ENCODE measurements at places on chromosomes 4 and X. TPM values are rescaled to one million over a fixed set of nuclear protein-coding genes. Genes with fewer than 3 reads are reported as not detected.

The CT47B1 gene
- not detected for total RNA-seq

DNA sequence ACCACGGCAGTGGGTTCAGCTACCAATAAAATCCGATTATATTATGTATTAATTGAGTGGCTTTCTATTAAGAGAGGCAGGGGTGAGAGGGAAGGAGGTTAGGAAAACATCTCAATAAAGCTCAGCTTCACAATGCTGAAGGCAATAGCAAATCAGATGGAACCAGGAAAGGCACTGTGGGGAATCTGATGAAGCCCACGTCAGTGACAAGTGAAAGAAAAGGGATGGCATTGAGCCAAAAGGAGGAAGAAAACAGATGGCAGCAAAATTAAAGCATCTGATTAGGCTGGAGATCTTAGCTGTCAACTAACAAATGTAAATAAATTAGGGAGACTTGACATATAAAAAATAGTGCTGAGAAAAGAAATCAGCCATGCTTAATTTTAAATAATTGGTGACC is 180.9 kb downstream of the RASL11B start:
- no peak for DNase-seq
- H3K27me3 ChIP-seq = no peaks in the 10 kb centered on the region
- H3K36me3 ChIP-seq = no peaks in the 10 kb centered on the region
- H3K4me1 ChIP-seq = no peaks in the 10 kb centered on the region
- H3K27ac ChIP-seq = no peak overlapping the region

GRCh38 chr4:109801099-109801789 is 555 bp downstream of the CFI start:
- H3K27ac ChIP-seq = peak overlapping the region; percentile 32
- no peaks in the 10 kb centered on the region for H3K36me3 ChIP-seq
- no peaks in the 10 kb centered on the region for H3K4me1 ChIP-seq
- peak overlapping the region; percentile 34 for H3K4me3 ChIP-seq
- H3K27me3 ChIP-seq = no peaks in the 10 kb centered on the region
- DNase-seq = no peak

- peak overlapping the region; percentile 89 for H3K27ac ChIP-seq
- DNase-seq = peak; percentile 74
- no peaks in the 10 kb centered on the region for H3K4me1 ChIP-seq
- H3K27me3 ChIP-seq = no peaks in the 10 kb centered on the region
- no peaks in the 10 kb centered on the region for H3K36me3 ChIP-seq
Observed at GRCh38 chr4:6750286-6751221, 32.0 kb upstream of the KIAA0232 start.

The CD38 gene
- 6.1 TPM for total RNA-seq

GRCh38 chr4:6806924-6807626 is 24.5 kb downstream of the KIAA0232 start:
- H3K36me3 ChIP-seq = no peaks in the 10 kb centered on the region
- H3K27ac ChIP-seq = peak overlapping the region; percentile 21
- H3K4me1 ChIP-seq = peaks cover 11% of the 10 kb centered on the region

DNA sequence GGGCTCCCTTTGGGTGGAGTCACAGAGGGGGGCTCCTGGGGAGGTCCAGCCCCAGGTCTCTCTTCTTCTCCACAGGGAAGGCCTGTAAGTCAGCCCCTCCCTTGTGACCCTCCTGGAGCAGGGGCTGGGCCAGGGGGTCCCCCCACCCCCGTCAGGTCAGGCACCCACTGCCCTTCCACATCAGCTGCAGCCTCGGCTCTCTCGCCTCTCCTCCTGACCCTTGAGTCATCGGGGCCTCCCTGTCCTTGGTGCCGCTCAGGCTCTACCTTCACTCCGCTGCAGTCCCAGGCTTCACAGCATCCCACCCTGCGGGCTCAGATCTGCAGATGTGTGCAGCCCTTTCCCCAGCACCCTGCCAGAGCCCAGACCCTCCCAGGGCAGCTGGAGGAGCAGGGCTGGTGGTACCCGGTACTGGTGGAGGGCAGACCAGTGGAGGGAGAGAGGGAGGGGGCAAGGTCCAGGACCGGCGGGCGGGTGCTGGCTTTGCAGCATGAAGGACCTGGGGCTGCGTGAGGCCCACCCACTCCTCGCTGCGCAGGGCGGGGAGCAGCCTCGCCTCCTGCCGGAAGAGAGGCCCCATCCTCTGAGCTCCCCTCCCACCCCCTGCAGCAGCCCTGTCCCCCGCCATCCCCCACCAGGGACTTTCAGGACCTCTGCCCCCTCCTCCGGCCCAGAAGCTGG is 117.1 kb downstream of the FAM53A start:
- H3K4me3 ChIP-seq = no peak overlapping the region
- no peak overlapping the region for H3K27ac ChIP-seq
- no peaks in the 10 kb centered on the region for H3K27me3 ChIP-seq
- DNase-seq = peak; percentile 14
- H3K4me1 ChIP-seq = no peaks in the 10 kb centered on the region

The ADAM29 gene
- not detected for total RNA-seq

The KLHL4 gene
- total RNA-seq = 0.43 TPM

GRCh38 chr4:86543560-86544309 is 50.4 kb upstream of the PTPN13 start:
- H3K4me3 ChIP-seq = no peak overlapping the region
- H3K27me3 ChIP-seq = no peaks in the 10 kb centered on the region
- no peaks in the 10 kb centered on the region for H3K4me1 ChIP-seq

The CXCL1 gene
- total RNA-seq = 7.6 TPM

DNA sequence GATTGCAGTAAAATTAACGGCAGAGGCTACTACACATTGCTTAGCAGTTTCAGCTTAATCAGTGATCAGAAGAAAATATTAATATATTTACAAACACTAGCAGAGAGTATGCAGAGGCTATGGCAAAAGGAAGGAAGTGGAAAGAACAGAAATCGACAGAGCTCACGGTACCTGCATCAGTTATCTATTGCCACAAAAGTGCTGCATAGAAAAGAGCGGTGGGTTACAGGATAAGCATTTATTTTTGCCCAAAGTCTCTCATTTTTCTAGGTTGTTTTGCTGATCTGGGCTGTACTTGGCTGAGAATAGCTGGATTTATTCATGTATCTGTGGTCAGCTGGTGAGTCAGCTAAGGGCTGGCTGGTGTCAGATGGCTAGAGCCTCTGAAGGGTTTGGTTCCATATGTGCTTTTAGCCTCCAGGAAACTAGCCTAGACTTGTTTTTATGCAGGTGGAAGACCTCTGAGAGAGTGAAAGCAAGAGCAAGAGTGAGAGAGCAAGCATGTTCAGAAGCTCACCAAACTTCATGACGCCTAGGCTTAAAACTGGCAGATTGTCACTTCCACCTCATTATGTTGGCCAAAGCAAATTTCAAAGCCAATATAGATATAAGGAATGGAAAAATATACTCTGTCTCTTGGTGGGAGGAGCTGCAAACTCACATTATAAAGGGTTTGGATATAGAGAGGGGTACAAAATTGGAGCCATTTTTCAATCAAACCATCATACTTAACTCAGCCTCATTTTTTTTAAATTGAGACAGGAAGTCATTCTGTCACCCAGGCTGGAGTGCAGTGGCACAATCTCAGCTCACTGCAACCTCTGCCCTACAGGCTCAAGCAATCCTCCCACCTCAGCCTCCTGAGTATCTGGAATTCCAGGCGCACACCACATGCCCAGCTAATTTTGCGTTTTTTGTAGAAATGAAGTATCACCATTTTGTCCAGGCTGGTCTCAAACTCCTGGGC is 153.2 kb upstream of the RPL34 start:
- no peak overlapping the region for H3K4me3 ChIP-seq
- no peaks in the 10 kb centered on the region for H3K27me3 ChIP-seq
- no peaks in the 10 kb centered on the region for H3K4me1 ChIP-seq
- DNase-seq = no peak
- no peak overlapping the region for H3K27ac ChIP-seq

- H3K27ac ChIP-seq = no peak overlapping the region
- DNase-seq = peak; percentile 57
- H3K36me3 ChIP-seq = no peaks in the 10 kb centered on the region
- no peaks in the 10 kb centered on the region for H3K27me3 ChIP-seq
- no peaks in the 10 kb centered on the region for H3K4me1 ChIP-seq
Observed at GRCh38 chr4:179867300-179867878, 2375.8 kb upstream of the TENM3 start.

DNA sequence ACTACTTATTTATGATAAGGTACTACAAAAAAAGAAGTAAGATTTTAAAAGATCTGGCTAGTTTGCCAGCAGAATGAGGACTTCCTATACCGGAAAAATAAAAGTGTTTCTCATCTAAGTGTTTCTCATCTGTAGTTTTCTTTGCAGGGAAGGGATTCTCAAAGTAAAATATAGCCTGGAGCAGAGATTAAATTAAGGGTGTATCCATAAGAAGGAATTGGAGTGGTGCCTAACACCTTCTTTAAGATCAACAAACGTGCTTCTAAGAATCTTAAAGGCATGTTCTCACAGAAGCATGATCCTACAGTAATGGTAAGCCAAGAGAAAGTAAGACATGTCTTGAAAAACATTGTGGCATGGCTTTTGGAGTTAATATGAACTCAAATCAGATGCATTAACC is 528.2 kb downstream of the GBA3 start:
- no peak for DNase-seq
- no peaks in the 10 kb centered on the region for H3K36me3 ChIP-seq
- no peak overlapping the region for H3K4me3 ChIP-seq
- no peak overlapping the region for H3K27ac ChIP-seq
- H3K4me1 ChIP-seq = no peaks in the 10 kb centered on the region

GRCh38 chr4:78776079-78776728 is at the start of gene BMP2K:
TSS of gene BMP2K (plus strand) at chr4:78776350. CDS start at chr4:78776544, 194 bp downstream.
- no peaks in the 10 kb centered on the region for H3K4me1 ChIP-seq
- no peaks in the 10 kb centered on the region for H3K27me3 ChIP-seq
- DNase-seq = peak; percentile 88
- H3K36me3 ChIP-seq = no peaks in the 10 kb centered on the region
- H3K4me3 ChIP-seq = peak within 1 kb of the TSS; percentile 81

The PPID gene
- total RNA-seq = 12.9 TPM

GRCh38 chrX:71910643-71910985 is at the start of gene NHSL2:
TSS of gene NHSL2 (plus strand) at chrX:71910845.
- DNase-seq = no peak
- H3K4me1 ChIP-seq = no peaks in the 10 kb centered on the region
- no peak within 1 kb of the TSS for H3K27ac ChIP-seq
- H3K27me3 ChIP-seq = no peaks in the 10 kb centered on the region
- H3K4me3 ChIP-seq = peak within 1 kb of the TSS; percentile 18

The F11 gene
- total RNA-seq = 179 TPM

DNA sequence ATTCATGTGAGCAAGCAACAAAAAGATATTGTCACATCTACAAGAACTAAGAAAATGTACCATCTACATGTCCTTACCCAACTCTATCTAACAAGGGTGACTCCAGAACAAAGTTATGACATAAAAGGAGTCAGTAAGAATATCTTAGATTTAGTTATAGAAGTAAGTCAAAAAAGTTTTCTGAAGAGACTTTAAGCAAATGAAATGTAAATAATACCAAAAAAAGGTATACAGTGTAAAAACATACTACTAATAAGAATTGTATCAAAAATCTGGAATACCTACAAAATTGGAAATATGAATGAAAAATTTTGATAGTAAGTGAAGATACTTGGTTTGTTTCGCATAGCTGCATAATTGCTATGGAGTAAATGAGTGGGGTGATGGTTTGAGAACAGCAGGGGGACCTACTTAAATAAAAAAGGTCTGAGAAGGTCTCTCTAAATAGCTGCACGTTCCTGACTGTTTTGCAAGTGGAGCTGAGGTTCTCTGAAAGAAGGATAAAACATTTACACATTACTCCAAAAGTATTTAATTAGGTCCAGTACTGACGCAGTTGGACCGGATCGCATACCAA is 51.0 kb upstream of the ENPP6 start:
- H3K27ac ChIP-seq = peak overlapping the region; percentile 61
- H3K36me3 ChIP-seq = no peaks in the 10 kb centered on the region
- DNase-seq = no peak
- H3K4me1 ChIP-seq = no peaks in the 10 kb centered on the region

DNA sequence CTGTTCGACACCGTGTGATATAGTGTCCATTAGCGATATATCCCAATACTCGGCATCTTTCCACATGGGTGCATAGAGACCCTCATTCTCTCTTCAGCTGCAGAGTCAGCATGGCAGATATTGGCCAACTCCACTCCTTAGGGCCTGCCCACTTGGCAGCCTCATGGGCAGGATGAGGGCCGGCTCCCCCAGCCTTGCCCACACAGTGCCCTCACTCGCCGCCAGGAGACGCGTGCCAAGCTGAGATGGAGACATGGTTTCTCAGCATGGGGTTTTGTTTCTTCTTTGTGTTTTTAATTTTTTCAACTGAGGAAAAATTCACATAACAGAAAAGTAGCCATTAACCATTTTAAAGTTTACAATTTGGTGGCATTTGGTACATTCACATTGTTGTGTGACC is 5.3 kb upstream of the PLXNA3 start:
- H3K36me3 ChIP-seq = no peaks in the 10 kb centered on the region
- no peaks in the 10 kb centered on the region for H3K27me3 ChIP-seq
- no peak overlapping the region for H3K27ac ChIP-seq
- no peak overlapping the region for H3K4me3 ChIP-seq
- DNase-seq = no peak

- peak; percentile 42 for DNase-seq
- no peak overlapping the region for H3K4me3 ChIP-seq
- H3K27ac ChIP-seq = no peak overlapping the region
- no peaks in the 10 kb centered on the region for H3K36me3 ChIP-seq
- H3K4me1 ChIP-seq = no peaks in the 10 kb centered on the region
Observed at GRCh38 chrX:152905081-152905420, 7.2 kb downstream of the ZNF185 start.

DNA sequence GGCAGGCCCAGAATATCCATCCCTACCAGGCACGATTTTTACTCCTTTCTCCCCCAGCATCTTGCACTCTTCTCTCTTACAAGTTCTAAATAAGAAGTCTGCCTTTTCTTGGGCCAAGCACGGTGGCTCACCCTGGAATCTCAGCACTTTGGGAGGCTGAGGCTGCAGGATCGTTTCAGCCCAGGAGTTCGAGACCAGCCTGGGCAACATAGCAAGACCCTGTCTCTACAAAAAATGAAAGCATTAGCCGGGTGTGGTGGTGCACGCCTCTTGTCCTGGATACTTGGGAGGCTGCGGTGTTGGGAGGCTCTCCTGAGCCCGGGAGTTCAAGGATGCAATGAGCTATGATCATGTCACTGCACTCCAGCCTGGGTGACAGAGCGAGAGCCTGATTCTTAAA is 64.8 kb downstream of the IRF2 start:
- peaks cover 53% of the 10 kb centered on the region for H3K36me3 ChIP-seq
- no peak overlapping the region for H3K4me3 ChIP-seq
- DNase-seq = no peak
- no peaks in the 10 kb centered on the region for H3K27me3 ChIP-seq

- no peak overlapping the region for H3K27ac ChIP-seq
- no peaks in the 10 kb centered on the region for H3K4me1 ChIP-seq
- DNase-seq = no peak
Observed at GRCh38 chr4:56733352-56733751, 52.3 kb upstream of the HOPX start.

DNA sequence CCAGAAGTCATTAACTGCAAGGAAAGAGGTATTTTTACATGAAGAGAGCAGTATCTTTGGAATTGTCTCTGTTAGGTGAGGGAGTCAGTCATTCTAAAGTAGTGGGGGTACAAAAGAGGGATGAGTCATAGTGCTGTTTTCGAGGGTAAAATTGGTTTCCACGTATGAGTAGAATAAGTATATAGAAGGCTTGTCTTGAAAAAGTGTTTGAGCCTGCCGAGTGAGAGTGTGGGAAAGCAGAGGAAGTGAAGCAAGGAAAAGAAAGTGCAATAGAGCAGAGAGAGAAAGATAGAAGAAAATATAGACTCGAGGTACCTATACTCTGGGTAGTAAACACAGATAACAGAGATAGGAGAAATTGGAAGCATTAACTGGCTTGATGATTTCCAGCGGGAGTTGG is 696.4 kb downstream of the DMD start:
- H3K27me3 ChIP-seq = no peaks in the 10 kb centered on the region
- no peaks in the 10 kb centered on the region for H3K4me1 ChIP-seq
- no peaks in the 10 kb centered on the region for H3K36me3 ChIP-seq
- H3K27ac ChIP-seq = no peak overlapping the region
- no peak for DNase-seq
- H3K4me3 ChIP-seq = no peak overlapping the region
